ENCODE measurements at places on chromosomes 11 and 22. TPM values are rescaled to one million over a fixed set of nuclear protein-coding genes. Genes with fewer than 3 reads are reported as not detected.
A peak's percentile ranks its signal among the peaks of the same experiment; 100 is the strongest.

IFITM5 gene
- total RNA-seq, result not detected

DNA sequence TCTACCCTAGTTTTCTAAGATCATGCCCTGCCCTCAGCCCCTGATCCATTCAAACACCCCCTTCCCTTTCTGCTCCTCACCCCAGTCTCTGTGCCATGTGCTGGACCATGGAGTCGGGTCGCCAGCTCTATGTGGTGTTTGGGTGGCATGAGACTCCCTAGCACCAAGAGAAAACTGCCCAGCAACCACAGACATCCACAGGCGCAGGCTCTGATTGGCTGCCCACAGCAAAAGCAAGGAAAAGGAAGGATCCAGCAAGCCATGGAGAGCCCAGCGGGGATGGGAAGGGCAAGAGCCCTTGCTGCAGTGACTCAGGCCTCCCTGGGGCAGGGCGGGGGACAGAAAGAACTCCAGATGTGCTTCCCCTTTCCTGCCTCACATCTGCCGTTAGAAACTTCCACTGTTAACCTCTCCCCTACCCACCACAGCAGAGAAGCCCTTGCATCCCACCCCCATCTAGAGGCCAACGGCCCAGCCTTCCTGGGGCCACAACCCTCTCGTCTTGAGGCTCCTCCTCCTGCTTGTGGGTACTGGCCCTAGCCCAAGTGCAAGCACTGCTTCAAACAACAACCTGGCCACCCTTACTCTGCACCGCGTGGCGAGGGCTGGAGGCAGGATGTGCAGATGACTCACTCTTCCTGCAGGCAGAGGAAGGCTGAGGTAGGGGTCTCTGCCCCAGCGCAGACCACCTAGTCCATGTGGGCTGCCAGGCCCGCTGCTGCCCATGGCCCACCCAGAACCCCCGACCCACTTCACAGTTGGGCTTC is 9.7 kb upstream of the AHNAK start:
- H3K27ac ChIP-seq, result peak overlapping the region; percentile 61
- peak; percentile 88 for DNase-seq
- peaks cover 95% of the 10 kb centered on the region for H3K4me1 ChIP-seq
- H3K4me3 ChIP-seq, result peak overlapping the region; percentile 30
- H3K27me3 ChIP-seq, result no peaks in the 10 kb centered on the region

DNA sequence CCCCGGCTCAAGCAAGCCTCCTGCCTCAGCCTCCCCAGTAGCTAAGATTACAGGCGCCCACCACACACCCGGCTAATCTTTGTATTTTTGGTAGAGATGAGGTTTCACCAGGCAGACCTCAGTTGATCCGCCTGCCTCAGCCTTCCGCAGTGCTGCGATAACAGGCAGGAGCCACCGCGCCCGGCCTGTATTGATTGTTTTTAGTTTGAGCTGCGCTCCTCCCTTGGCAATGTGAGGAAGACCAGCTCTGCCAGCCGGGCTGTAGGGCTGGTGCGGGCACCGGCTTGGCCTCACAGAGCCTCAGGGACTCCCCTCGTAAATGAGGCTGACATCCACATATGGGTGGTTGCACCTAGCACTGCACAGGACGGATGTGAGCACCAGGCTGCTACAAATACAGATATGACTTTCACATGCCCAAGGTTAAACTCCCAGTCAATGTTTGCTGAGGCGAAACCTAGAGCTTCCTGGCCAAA is 7.5 kb upstream of the SLC2A11 start:
- no peaks in the 10 kb centered on the region for H3K36me3 ChIP-seq
- H3K27me3 ChIP-seq, result no peaks in the 10 kb centered on the region
- H3K4me3 ChIP-seq, result no peak overlapping the region
- H3K27ac ChIP-seq, result no peak overlapping the region
- no peak for DNase-seq

GRCh38 chr11:44058275-44058674 is 7.8 kb upstream of the ACCS start:
- H3K4me3 ChIP-seq, result no peak overlapping the region
- H3K27ac ChIP-seq, result no peak overlapping the region
- H3K27me3 ChIP-seq, result no peaks in the 10 kb centered on the region
- DNase-seq, result no peak
- H3K36me3 ChIP-seq, result no peaks in the 10 kb centered on the region

- peaks cover 8% of the 10 kb centered on the region for H3K4me1 ChIP-seq
- no peak for DNase-seq
- no peaks in the 10 kb centered on the region for H3K27me3 ChIP-seq
- H3K4me3 ChIP-seq, result no peak overlapping the region
- no peaks in the 10 kb centered on the region for H3K36me3 ChIP-seq
- H3K27ac ChIP-seq, result peak overlapping the region; percentile 61
Observed at GRCh38 chr11:1281974-1282365, 27.5 kb downstream of the TOLLIP start.

- H3K4me3 ChIP-seq, result peak overlapping the region; percentile 73
- no peak for DNase-seq
- H3K27ac ChIP-seq, result peak overlapping the region; percentile 97
- peaks cover 24% of the 10 kb centered on the region for H3K4me1 ChIP-seq
Observed at GRCh38 chr11:65871811-65872548, 620 bp downstream of the EFEMP2 start.

DNA sequence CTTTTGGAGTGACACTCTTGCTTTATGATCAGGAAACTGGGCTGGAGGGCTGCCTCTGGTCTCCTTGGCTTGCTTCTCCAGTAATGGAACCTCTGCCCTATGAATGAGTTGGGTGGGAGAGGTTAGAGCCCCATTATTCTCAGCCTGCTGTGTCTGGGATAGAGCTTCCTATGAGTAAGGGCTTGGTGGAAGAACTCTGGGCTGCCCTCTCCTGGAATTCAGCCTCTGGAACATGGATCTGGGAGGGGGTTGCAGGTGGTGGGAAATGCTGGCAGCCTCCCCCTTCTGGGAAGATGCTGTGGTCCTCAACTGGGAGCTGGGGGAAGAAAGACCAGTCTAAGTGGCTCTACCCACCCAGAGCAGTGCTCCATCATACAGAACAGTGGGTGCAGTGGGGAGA is 81.8 kb upstream of the SYN3 start:
- no peak for DNase-seq
- no peak overlapping the region for H3K27ac ChIP-seq
- no peaks in the 10 kb centered on the region for H3K27me3 ChIP-seq
- no peak overlapping the region for H3K4me3 ChIP-seq
- H3K36me3 ChIP-seq, result no peaks in the 10 kb centered on the region
- H3K4me1 ChIP-seq, result no peaks in the 10 kb centered on the region

GRCh38 chr22:21960200-21961126 is 7.8 kb upstream of the PPM1F start:
- no peak overlapping the region for H3K4me3 ChIP-seq
- DNase-seq, result no peak
- no peak overlapping the region for H3K27ac ChIP-seq
- no peaks in the 10 kb centered on the region for H3K27me3 ChIP-seq
- no peaks in the 10 kb centered on the region for H3K36me3 ChIP-seq
- H3K4me1 ChIP-seq, result peaks cover 7% of the 10 kb centered on the region

ATG2A gene
- total RNA-seq, result 16.6 TPM

- no peak for DNase-seq
- H3K27me3 ChIP-seq, result no peaks in the 10 kb centered on the region
- H3K4me3 ChIP-seq, result no peak overlapping the region
- H3K36me3 ChIP-seq, result no peaks in the 10 kb centered on the region
Observed at GRCh38 chr22:46833228-46833627, 70.8 kb downstream of the TBC1D22A start.

DNA sequence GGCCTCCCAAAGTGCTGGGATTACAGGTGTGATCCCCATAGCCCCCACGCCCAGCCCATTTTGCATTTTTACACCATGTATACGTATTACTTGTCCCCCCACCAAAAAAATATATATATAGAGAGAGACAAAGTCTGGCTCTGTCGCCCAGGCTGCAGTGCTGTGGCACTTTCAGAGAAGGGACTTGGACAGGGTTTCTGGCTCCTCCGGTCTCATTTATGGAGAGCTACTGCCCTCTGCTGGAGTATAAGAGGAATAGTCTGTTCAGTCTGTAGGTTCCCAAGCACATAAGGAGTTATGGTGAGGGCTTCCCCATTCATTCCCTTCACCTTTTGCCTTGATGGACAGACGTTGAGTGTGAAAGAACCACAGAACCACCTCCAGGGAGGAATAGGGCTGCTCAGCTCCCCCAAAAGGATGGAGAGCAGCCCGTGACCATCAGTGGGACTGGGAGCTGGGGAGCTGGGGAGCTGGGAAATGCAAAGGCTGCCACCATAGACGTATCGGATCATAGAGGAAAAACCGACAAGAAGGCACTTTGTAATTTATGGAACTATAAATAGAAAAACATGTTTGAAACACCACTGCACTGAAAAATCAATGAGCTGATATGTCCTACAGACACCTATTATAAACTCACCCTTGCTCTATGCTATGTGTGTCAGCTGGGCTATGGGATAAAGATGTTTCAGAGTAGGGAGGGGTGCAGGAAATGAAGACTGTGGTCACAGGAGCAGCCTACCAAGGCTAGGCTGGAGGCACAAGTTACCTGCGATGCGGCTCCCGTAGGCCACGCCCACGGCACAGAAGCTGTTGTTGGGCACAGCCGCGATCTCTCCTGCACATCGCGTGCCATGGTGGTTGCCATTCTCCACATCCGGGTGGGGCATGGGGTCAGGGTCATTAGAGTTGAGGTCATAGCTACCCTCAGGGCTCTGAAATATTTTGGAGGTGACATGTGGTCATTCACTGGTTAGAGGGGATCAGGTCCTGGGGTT is 5.2 kb downstream of the PCSK7 start:
- H3K27me3 ChIP-seq, result no peaks in the 10 kb centered on the region
- H3K36me3 ChIP-seq, result peaks cover 19% of the 10 kb centered on the region
- no peak overlapping the region for H3K4me3 ChIP-seq
- no peak overlapping the region for H3K27ac ChIP-seq
- H3K4me1 ChIP-seq, result peaks cover 24% of the 10 kb centered on the region

DNA sequence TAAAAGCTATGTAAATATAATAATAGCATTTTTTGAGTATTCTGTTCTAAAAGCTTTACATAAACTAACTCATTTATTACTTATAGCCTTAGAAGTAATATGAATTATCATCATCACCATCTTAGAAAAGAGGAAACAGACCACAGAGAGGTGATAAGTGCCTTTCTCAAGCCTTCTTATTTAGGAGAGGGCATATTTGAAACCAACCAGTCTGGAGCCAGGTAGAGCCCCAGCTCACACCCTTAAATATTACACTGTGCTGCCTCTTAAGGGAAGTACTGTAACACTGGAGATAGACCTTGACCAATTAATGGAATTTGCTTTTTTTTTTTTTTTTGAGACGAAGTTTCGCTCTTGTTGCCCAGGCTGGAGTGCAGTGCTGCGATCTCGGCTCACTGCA is 2.3 kb downstream of the BCO2 start:
- peak overlapping the region; percentile 24 for H3K4me3 ChIP-seq
- H3K36me3 ChIP-seq, result no peaks in the 10 kb centered on the region
- H3K4me1 ChIP-seq, result no peaks in the 10 kb centered on the region
- H3K27me3 ChIP-seq, result no peaks in the 10 kb centered on the region
- DNase-seq, result no peak

DNA sequence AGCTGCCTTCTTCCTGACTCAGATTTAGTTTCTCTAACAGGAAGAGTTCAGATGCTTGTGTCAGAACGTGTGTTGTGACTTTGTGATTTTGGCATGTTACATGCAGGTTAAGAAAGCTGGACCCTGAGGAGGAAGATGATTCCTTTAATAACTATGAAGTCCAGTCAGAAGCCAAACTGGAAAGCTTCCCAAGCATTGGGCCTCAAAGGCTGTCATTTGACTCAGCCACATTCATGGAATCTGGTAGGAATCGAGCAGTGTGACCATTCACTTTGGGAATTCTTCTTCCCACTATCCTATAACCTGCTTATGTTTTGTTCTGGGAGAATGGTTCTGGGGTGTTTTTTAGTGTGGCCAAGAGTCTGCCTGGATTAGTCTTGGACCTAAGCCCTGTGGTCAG is 48.0 kb downstream of the CABIN1 start:
- no peak overlapping the region for H3K4me3 ChIP-seq
- no peak overlapping the region for H3K27ac ChIP-seq
- DNase-seq, result no peak
- H3K27me3 ChIP-seq, result no peaks in the 10 kb centered on the region
- peaks cover 15% of the 10 kb centered on the region for H3K4me1 ChIP-seq

DNA sequence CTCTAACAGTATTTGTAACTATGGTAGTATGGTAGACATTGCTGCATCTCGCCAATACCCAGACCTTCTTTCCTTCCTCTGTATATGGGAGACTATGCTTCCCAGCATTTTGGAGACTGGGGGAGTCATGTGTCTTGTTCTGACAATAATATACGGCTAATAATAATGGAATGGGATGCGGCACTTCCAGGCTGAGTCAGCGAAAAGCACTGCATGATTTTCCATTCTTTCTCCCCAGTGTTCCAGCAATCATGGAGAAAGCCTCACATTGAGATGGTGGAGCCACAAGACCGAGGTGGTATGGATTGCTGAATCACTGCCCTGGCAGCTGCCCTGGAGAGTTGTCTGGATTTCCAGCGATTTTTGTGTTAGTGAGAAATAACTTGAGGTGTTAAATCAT is 77.1 kb upstream of the FIBIN start:
- no peak overlapping the region for H3K27ac ChIP-seq
- H3K36me3 ChIP-seq, result no peaks in the 10 kb centered on the region
- DNase-seq, result no peak
- H3K4me3 ChIP-seq, result no peak overlapping the region
- no peaks in the 10 kb centered on the region for H3K27me3 ChIP-seq

DNA sequence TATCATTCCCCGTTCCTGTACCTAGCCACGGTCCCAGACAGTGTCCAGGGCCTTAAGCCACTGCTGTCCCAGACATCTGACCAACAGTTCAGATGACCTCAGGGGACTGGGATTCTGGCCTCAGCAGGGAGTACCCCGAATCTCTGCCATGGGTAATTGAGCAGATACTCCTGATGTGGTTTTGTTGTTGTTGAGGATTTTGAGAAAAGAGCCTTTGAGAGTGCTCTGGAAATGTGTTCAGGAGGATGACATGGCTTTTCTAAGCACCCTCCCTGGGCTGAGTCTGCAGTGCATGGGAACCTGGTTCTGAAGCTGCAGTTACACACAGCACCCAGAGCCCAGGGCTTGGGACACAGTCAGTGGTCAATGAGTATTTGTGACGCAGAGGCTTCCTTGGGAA is 30.4 kb downstream of the ADAMTS15 start:
- H3K27me3 ChIP-seq, result no peaks in the 10 kb centered on the region
- H3K4me3 ChIP-seq, result no peak overlapping the region
- H3K27ac ChIP-seq, result peak overlapping the region; percentile 82
- H3K36me3 ChIP-seq, result peaks cover 12% of the 10 kb centered on the region

DNA sequence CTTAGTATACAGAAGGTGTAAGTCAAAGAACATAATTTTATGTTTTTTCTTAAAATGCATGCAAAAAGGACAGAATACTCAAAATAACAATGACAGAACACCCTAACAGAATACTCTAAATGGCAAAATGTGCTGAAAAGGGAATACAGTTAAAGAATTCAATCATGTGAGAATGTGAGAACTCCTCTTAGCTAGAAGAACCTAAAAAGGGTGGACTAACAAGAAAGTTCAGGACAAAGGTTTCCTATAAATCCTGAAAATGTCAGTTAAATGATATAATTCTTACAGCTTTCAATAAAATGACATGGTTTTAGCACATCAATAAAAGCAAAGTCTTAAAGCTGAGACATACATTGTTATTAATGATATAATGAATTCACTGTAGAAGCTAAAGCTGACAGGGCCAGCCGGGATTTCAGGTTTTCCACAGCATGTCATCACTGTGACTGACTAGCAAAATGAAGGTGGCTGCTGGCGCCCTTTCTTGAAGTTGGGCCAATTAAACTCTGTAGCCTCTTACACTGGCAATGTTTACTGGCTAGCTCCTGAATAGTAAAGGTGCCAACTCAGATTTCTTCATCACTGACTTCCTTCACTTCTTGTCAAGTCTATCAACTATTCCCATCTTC is 244.4 kb downstream of the TTC28 start:
- H3K27me3 ChIP-seq, result no peaks in the 10 kb centered on the region
- H3K4me1 ChIP-seq, result peaks cover 5% of the 10 kb centered on the region
- DNase-seq, result peak; percentile 56
- no peaks in the 10 kb centered on the region for H3K36me3 ChIP-seq
- peak overlapping the region; percentile 55 for H3K27ac ChIP-seq

GRCh38 chr11:24556693-24557092 is 59.8 kb downstream of the LUZP2 start:
- no peak for DNase-seq
- H3K27me3 ChIP-seq, result no peaks in the 10 kb centered on the region
- no peak overlapping the region for H3K27ac ChIP-seq
